ENCODE measurements at places on chromosomes 5 and 9.

DNA sequence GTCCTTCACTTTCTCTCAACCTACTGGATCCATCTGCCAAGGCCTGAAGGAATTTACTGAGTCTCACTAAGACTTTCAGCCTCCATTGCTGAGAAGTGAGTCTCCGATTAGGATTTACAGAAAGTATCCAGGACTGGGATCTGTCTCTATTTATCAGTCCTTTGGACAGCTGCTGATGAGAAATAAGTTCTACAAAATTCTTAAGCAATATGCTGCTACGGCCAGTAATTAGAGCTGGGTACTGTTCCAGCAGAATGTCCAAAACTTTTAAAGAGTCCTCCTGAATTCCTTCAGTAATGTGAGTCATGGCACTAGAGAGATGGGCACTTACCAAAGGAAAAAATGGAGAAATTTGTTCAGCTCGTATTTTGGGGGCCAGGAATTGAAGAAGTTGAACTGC, 5.9 kb downstream of the TEX10 start:
- DNase-seq, result no peak

DNA sequence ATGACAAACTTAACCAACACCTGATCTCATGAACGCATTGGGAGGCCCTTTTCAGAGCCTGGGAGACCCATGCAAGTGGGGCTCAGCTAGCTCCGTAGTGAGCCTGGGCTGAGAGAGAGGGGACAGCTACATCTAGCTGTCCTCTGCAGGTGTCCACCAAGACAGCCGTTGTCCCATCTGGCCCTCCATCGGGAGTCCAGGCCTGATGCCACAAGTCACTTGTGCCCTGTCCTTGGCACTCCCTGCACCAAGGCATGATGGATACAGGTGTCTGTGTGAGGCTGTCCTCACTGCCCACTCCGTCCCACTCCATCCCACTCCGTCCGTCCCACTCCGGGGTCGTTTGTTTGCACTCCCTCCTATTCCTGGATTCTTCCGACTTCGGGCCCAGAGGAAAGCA, 2.5 kb upstream of the EDF1 start:
- no peak for DNase-seq

- no peak for DNase-seq
Measured at GRCh38 chr5:1175801-1176472, 25.5 kb upstream of the SLC6A19 start.

DNA sequence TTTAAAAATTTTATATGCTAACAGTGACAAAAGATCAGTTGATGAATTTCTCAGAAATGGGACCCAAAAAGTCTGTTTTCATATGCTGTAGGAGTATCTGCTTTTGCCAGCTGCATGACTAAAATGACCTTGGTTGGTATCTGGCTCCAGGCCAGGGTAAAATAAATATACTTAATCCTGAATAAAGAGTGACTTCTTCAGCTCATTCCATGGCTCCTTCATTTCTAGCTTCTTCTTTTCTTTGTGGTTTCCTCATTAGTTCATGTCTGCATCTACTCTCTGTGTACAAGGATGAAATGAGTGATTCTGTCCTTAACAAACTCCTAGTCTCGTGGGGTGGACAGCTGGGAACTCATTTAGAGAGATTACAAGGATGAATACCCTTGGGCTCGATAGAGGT, 36.0 kb downstream of the RCL1 start:
- DNase-seq, result no peak

DNA sequence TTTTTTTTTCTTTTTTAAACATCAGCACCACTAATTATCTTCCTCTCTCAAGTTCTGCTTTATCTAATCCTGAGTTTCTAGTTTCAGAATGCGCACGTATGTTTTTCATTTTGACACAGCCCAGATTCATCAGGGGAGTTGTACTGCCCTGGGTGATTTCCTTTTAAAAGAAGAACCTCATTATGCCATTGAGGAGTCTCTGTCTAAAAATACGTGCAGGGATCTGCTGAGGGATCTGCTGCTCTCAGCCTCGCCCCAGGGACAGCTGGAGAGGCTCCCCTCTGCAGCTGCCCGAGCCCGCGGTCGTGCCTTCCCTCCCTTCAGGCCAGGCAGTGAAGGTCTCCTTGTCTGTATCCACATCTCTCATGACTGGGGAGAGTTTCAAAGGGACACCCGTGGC, 273.1 kb downstream of the ARHGEF28 start:
- DNase-seq, result no peak

- DNase-seq, result no peak
Measured at GRCh38 chr5:167565189-167565954, 726.1 kb upstream of the WWC1 start.

- DNase-seq, result no peak
Measured at GRCh38 chr9:14030375-14031059, 283.4 kb downstream of the NFIB start.

- DNase-seq, result no peak
Measured at GRCh38 chr5:65065001-65065511, 296.3 kb downstream of the CWC27 start.

- no peak for DNase-seq
Measured at GRCh38 chr5:7185742-7186141, 210.2 kb upstream of the ADCY2 start.

DNA sequence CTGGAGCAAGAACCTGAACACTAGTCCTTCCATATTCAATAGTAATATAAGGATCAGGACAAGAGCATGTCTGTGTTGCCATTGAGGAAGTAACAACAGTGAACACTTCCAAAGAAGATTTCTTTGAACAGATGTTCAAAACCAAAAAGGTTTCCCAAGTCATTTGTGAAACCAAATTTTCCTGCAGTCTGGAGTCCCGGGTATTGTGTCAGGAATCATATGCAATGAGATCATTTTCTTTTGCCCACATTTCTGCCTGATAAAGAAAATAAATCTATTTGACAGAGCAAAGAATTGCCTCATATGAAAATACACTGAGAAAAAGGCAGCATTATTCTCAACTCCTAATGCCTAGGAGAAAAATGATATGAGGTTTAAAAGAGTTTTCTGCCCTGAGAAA, 151.7 kb downstream of the SNX18 start:
- no peak for DNase-seq
